NCI-H187 (cell line): ENCODE measurements at places on chromosomes 3 and 15.

DNA sequence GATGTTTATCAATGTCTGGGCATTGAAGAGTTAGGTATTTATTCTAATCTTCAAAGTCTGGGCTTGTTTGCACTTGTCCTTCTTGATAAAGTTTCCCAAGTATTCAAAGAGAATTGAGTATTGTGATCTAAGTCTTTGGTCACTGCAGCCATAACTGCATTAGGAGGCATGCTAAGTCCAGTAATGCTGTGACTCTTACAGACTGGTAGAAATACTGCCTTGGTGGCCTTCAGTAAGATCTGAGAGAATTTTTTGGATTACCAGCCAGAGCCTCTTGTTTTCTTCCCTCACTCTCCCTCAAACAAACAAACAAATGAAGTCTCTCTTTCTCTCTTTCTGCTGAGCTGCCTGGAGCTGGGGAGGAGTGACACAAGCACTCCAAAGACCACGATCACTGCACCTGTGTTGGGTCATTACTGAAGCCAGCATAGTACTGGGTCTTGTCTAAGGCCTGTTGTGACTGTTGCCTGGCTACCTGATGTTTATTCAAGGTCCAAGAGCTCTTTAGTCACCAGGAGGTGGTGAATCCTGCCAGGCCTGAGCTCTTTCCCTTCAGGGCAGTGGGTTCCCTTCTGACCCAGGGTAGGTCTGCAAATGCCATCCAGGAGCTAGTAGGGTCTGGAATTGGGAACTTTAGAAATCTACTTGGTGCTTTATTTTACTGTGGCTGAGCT, 14.8 kb upstream of the RBP2 start:
- peak; percentile 43 for DNase-seq

DNA sequence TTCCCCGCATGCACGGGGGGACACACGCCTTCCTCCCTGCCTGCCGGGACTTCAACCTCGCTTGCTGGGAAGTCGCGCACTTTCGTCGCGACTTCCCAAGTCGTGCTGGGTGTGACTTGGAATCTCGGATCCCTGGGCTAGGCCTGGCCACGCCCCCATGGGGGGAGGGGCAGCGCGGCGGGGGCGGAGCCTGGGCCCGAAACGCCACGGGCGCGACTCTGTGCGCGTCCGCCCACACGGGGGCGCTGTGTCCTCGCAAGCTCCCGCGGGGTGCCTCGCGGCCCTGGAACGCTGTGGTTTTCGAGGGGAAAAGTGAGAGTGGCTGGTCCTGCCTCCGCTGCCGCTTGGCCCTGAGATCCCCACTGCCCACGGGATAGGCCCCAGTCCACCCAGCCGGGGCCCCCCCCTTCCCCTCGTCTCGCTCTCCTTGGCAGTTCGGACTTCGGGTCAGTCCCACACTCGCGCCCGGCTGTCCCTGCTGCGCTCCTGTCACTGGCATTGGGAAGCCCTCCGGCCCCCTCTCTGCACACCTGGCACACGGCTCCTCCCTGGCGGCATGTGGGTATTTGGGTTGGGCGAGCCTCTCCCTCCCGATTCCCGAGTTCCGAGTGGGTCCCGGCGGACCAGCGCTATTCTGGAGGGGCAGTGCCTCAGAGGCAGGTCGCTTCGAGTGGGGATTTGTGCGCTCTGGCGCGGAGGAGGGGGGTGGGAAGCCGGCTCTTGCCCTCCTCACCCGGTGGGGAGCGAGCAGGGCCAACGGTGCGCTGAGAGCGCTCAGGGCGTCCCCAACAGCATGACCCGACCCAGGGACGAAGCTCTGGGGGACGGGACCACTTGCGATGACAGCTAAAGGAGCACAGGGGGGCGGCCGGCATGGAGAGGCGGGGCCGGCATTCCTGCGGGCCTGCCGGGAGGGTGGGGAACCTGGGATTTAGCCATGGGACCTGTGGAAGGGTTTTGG, 23.6 kb downstream of the SEC61A1 start:
- DNase-seq: peak; percentile 79

DNA sequence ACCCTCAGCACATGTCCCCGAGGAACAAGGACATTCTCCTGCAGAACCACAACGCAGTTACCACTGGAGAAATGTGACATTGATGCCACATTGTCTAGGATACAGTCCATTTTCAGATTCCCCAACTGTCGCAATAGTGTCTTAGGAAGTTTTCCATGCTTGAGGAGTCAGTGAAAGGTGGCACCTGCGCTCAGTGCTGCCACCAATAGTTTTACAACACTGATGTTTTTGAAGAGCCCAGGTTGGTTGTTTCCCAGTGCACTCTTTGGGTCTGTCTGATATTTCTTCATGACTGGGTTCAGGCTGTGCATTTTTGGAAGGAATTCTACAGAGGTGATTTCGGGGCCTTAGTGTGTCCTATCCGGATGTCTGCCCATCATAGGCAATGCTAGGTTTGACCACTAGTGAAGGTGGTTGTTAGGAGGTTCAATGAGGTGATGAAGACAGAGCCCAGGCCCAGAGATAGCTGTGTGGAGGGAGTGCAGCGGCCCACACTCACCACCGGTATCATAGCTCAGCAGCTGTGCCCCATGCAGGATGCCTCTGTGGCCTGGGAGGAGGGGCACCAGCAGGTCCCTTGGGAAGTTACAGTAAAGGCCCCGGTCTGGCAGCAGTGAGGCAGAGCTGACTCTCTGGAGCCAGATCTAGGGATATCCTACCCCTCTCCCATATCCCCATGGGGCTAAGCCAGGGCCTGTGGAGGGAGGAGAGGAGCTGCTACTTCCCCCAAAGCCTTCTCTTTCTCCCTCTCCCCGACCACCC, 96.6 kb downstream of the DNAJB8 start:
- no peak for DNase-seq

DNA sequence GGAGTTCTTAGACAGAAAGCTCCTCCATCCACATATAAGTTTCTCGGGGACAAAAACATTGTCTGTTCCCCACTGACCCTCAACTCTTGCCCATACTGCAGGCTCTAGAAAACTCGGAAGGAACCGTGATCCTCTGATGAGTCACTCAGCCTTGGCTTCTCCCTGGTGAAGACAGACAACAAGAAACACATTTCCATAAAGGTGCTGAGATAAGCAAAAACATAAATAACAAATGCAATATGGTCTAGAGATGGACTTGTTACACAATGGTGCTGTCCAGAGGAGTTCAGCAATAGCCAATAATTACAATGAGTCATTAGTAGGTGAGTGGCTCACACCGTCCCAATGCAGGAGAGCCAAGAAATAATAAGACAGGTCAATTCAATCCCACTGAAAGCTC, 43.7 kb downstream of the MAGI1 start:
- DNase-seq: no peak

- no peak for DNase-seq
Measured at GRCh38 chr15:59170295-59171066, 36.2 kb upstream of the LDHAL6B start.
